NCI-H774 (cell line): ENCODE measurements at places on chromosomes 2 and 18.
A peak's percentile ranks its signal among the peaks of the same experiment; 100 is the strongest.

DNA sequence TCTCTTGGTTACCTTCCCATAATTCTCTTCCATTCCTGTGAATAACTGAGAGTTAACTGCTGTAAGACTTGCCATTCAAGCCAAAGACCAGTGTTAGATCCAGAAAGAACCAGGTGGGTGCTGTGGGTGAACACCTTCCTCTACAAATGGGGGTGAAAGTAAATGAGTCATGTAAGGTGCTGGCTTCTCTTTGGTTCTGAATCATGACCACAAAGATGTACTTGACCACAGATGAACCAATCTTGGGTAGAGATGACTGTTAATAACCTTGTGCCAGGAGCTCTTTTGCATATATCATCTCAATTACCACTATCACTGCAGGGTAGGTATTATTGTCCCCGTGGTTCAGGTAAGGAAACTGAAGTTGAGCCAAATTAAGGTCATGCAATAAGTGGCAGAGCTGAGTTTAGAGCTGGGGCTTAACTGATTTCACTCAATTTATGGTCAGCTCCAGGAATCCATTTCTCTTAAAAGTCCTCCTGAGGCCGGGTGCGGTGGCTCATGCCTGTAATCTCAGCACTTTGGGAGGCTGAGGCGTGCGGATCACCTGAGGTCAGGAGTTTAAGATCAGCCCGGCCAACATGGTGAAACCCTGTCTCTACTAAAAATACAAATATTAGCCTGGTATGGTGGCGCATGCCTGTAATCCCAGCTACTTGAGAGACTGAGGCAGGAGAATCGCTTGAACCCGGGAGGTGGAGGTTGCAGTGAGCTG is 244.9 kb upstream of the CXCR4 start:
- no peak for DNase-seq

GRCh38 chr2:206797376-206797775 is 32.0 kb downstream of the FASTKD2 start:
- peak; percentile 38 for DNase-seq

DNA sequence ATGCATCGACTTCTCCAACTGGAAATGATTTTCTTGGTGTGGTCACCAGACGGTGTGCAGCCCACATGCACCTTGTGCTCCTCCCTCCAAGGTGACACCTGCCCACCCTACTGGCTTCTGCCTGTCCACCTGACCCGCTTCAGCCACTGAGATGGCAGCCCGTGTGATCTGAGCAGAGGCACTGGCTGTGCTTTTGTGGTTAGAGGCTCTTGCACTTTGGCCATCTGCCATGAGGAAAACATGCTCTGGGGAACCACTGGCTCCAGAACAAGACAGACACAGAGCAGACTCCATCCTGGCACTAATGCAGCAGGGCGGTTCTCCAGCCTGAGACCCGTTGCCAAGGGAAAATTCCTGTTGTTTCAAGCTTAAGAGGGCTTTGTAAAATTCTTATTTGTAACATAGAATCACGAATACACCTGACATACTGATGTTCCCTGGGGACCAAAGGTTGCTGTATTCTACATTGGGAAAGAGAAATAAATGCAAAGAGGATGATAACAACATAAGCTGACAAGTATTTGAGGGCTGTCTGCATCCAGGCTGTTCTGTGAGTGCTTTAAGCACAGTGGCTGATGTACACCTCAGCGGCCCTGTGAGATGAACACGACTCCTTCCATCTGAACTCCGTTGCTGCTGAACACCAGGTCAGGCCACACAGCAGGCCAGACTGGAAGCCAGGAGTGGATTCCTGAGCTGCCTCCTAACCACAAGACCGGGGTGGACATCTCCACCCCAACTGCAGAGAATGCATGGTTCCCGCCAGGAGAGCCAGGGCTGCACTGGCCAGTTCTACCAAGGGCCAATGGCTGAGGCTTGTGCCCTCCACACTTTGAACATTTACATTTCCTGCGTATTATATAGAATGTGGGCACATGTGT is 820.4 kb downstream of the GALR1 start:
- DNase-seq, result no peak

- no peak for DNase-seq
Measured at GRCh38 chr18:40769786-40770185, 1185.2 kb upstream of the PIK3C3 start.

DNA sequence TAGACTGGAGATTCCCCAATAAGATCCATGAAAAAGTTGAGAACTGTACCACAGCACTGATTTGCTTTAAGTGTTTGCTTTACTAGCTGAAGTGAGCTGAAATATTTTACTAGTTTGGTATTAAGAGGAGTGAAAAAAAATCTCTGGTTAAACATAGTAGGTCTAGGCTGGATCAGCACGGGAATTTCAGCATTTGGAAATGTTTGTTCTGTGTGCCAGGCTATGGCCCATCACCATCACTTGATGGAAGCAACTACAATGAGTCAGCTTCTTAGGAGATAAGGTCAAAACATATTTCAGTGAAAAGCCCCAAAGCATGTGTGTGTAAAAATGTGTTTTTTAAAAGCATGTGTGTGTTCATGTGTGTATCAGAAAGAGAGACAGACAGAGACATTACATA is 131.4 kb upstream of the DNMT3A start:
- no peak for DNase-seq

DNA sequence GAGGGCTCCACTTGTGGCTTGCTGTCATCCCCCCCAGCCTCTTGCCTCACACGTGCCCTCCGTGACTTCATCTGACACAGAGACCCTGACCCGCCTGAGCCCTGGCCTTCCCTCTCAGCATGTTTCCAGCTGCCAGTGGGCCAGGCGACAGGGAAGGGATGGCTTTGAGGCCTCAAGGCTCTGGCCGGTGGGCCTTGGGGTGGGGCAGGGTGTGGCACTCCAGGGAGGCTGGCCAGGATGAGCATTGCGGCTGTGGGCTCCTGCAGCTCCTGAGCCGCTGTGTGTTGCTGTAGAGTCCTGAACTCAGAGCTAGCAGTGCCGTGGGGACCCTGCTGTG is 85.0 kb downstream of the TFCP2L1 start:
- DNase-seq, result no peak

- DNase-seq, result no peak
Measured at GRCh38 chr2:38706846-38707345, 41.0 kb downstream of the GALM start.
